Activated T-cell treated with anti-CD3 and anti-CD28 coated beads, Interleukin-2, amount 50 U/mL, for 24 hours (primary cell): ENCODE measurements at places on chromosomes 3 and 15.

DNA sequence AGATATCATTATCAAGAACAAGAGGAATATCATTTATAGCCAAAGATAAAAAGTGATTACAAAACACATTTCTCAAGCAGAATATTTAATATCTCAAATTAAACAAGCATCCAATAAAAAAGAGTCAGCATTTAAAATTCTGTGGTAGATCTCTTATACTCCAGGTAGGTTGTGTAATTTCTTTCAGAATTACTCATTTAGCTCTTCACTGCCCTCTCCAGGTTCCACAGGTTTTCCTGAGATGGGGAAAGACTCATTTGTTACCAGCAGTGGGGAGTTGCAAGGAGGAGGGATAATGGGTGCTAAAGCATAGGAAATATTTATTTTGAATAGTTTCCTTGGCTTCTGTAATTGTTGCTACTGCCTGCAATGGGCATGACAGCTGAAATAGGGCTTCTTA lies 83.1 kb upstream of the RASGRP1 start:
- peaks cover 78% of the 10 kb centered on the region for H3K4me1 ChIP-seq
- no peak for DNase-seq
- peak overlapping the region; percentile 33 for H3K27ac ChIP-seq

DNA sequence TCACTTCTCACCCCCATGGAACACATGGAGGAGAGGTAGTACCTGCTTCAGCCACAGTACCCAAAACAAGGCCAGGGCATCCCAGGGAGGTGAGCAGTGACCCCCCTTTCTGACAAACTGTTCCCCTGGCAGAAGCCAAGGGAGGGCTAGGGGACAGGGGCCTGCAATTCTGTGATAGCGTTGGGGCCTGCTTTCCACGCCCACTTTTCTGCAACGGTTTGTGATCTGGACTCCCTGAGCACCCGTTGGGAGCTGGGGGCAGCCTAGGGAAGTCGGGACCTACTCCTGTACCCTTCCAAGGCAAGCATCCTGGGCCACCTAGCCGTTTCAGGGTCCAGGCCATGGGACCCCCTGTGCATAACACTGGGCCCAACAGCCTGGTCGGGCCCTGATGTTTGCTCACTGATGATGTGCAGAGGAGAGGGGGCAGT lies 996 bp upstream of the DNAJA4 start:
- peaks cover 34% of the 10 kb centered on the region for H3K4me1 ChIP-seq
- H3K27ac ChIP-seq: peak overlapping the region; percentile 88
- peaks cover 20% of the 10 kb centered on the region for H3K36me3 ChIP-seq
- no peak for DNase-seq
- no peaks in the 10 kb centered on the region for H3K27me3 ChIP-seq

GRCh38 chr3:146974001-146974400 lies 368.9 kb upstream of the PLSCR5 start:
- no peaks in the 10 kb centered on the region for H3K27me3 ChIP-seq
- H3K4me3 ChIP-seq: no peak overlapping the region
- H3K4me1 ChIP-seq: no peaks in the 10 kb centered on the region
- no peaks in the 10 kb centered on the region for H3K36me3 ChIP-seq
- no peak overlapping the region for H3K27ac ChIP-seq

DNA sequence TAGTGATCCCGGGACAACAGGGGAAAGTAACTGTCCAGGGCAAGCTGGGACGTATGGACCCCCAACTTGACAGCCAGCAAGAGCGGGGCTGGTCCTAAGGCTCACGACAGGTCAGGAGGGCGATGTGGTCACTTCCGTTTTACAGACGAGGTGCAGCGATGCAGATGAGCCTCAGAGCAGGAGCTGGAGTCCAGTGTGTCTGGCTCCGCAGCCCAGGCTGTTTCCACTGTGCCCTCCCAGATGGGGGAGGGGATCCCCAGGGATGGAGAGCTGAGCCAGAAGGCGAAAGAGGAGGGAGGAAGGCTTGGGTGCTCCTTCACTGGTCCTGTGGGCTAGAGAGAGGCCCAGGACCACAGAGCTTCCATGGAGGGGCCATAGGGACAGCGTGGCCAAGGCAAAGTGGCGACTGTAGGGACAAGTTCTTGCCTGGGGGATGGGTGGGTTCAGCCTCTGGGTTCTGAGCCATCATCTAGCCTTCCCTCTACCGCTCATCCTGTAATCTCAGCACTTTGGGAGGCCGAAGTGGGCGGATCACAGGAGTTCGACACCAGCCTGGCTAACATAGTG lies 5.7 kb downstream of the SNX33 start:
- H3K36me3 ChIP-seq: no peaks in the 10 kb centered on the region
- H3K27me3 ChIP-seq: no peaks in the 10 kb centered on the region
- no peak overlapping the region for H3K4me3 ChIP-seq
- no peak overlapping the region for H3K27ac ChIP-seq
- H3K4me1 ChIP-seq: peaks cover 24% of the 10 kb centered on the region

DNA sequence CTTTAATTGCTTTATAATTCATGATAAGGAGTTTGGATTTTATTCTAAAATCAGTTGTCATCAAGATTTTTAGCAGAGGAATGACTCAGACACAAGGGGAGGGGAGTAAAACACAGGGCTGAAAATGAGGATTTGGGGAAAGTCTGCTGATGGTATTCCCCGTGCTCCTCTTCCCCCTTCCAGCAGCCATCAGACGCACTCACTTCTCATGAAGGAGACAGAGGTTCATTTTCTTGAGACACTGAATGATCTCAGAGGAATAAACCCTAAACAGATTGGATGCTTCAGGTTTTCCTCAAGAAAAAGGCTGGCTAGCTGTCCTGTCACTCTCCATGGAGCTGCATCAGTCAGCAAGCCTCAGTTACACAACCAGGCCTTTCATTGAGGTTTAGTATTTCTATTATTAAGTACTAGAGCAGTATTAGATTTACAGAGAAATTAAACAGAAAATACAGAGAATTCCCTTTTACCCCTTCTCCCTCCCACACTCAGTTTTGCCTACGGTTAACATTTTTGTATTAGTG lies 166.4 kb downstream of the C3orf70 start:
- DNase-seq: no peak
- peaks cover 75% of the 10 kb centered on the region for H3K36me3 ChIP-seq
- no peaks in the 10 kb centered on the region for H3K27me3 ChIP-seq

GRCh38 chr3:126923423-126923822 lies 59.5 kb upstream of the PLXNA1 start:
- no peaks in the 10 kb centered on the region for H3K4me1 ChIP-seq
- DNase-seq: no peak
- no peaks in the 10 kb centered on the region for H3K27me3 ChIP-seq
- H3K36me3 ChIP-seq: peaks cover 25% of the 10 kb centered on the region

GRCh38 chr15:63374686-63375520 lies 6.7 kb downstream of the CA12 start:
- DNase-seq: no peak
- peak overlapping the region; percentile 36 for H3K4me3 ChIP-seq
- no peaks in the 10 kb centered on the region for H3K36me3 ChIP-seq
- peaks cover 31% of the 10 kb centered on the region for H3K27me3 ChIP-seq

GRCh38 chr3:171169866-171170265 lies 143.3 kb upstream of the SLC2A2 start:
- H3K4me3 ChIP-seq: no peak overlapping the region
- no peaks in the 10 kb centered on the region for H3K27me3 ChIP-seq
- peaks cover 29% of the 10 kb centered on the region for H3K4me1 ChIP-seq
- DNase-seq: no peak

DNA sequence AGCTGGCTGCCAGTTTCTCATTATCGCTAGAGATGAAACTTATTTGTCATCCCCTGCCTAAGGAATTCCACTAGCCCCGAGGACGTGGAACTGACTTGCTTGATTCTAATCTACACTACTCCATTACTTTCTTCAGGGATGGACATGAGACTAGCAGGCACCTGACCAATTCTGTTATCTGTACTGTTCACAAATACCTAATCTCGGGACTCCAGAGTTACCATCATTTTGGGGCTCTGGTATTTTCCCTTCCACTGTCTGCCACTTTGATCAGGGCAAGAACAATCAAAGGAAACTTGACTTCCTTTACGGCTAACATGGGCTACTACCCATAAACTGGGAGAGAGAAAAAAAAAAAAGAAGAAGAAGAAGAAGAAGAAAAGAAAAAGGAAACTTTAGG lies 27.8 kb downstream of the BMF start:
- no peak overlapping the region for H3K4me3 ChIP-seq
- DNase-seq: no peak
- H3K27ac ChIP-seq: no peak overlapping the region
- peaks cover 35% of the 10 kb centered on the region for H3K4me1 ChIP-seq
- H3K36me3 ChIP-seq: no peaks in the 10 kb centered on the region

- DNase-seq: no peak
- H3K27me3 ChIP-seq: no peaks in the 10 kb centered on the region
- H3K4me3 ChIP-seq: no peak overlapping the region
- H3K4me1 ChIP-seq: no peaks in the 10 kb centered on the region
- H3K27ac ChIP-seq: no peak overlapping the region
Measured at GRCh38 chr3:116238846-116239565, 206.3 kb downstream of the LSAMP start.

DNA sequence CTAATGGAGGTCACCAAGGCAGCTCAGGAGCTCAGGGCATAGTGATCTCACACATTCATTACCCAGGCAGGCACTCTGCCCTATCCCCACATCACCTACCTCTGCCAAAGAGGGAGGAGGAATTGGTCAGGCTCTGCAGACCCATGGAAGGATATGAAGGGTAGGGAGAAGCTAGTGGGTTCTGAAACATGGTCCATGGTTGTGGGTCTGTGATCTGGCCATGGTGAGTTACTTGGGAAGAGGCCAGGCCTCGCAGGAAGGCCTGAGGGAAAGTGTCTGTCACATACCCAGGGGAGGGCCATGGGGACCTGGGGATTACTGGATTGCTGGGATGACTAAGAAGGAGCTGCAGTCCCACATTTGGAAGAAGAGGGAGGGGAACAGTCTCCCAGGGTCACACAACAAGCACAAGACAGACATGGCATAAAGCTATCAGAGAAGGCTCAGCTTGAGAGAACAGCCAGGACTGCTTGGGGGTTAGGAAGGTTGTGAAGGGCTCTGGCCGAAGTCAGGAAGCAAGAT lies 1.4 kb upstream of the PRSS50 start:
- H3K4me3 ChIP-seq: no peak overlapping the region
- H3K27ac ChIP-seq: no peak overlapping the region
- DNase-seq: no peak
- no peaks in the 10 kb centered on the region for H3K36me3 ChIP-seq
- peaks cover 27% of the 10 kb centered on the region for H3K27me3 ChIP-seq

- no peak overlapping the region for H3K4me3 ChIP-seq
- H3K27me3 ChIP-seq: peaks cover 5% of the 10 kb centered on the region
Measured at GRCh38 chr3:178568155-178568731, 32.0 kb downstream of the KCNMB2 start.

- no peaks in the 10 kb centered on the region for H3K36me3 ChIP-seq
- no peak overlapping the region for H3K27ac ChIP-seq
- no peak for DNase-seq
- H3K27me3 ChIP-seq: peaks cover 6% of the 10 kb centered on the region
- H3K4me1 ChIP-seq: no peaks in the 10 kb centered on the region
Measured at GRCh38 chr3:64151342-64151871, 73.9 kb downstream of the PRICKLE2 start.

DNA sequence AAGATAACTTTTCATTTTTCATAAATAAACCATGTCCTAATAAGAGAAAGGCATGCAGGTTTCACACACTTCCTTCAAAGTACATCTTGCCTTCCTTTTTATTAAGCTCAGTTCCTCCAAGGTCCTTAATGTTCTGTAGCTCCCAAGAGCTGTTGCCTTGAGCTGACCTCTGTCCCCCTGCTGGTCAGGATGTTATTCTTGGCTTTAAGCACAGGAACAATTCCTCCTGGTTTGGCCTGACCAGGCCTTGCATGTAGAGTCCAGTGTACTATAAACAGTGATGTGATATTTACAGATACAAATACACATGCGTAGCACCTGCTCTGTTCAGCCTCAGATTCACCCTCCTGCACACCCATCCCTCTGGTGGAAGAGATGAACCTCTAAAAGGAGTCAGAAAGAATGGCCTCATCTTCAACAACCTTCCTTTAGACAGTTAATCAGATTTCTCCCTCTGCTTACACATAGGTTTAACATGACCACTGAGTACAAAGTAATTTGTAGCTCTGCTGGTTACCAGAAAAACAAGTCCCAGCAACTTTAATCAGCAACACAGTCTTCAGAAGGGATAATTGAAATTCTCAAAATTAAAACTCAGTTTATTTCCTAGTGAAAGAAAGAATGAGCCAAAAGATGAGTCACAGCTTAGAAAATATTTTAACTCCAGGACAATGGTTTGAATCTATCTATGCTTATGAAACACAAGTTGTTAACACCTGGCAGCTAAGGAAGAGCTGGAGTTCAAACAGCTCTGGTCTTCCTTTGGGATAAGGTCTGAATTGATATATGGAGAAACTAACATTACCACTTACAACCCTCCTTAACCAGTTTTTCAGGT lies 46.5 kb downstream of the PTPN9 start:
- no peaks in the 10 kb centered on the region for H3K36me3 ChIP-seq
- H3K27me3 ChIP-seq: no peaks in the 10 kb centered on the region
- H3K4me1 ChIP-seq: peaks cover 20% of the 10 kb centered on the region
- no peak overlapping the region for H3K4me3 ChIP-seq
